Stimulated activated effector memory CD8-positive, alpha-beta T cell treated with anti-CD3 and anti-CD28 coated beads, Interleukin-12 subunit alpha, Interleukin-12 subunit beta, amount 100 ng/mL, for 72 hours (primary cell): ENCODE measurements at places on chromosomes 11 and 22.

DNA sequence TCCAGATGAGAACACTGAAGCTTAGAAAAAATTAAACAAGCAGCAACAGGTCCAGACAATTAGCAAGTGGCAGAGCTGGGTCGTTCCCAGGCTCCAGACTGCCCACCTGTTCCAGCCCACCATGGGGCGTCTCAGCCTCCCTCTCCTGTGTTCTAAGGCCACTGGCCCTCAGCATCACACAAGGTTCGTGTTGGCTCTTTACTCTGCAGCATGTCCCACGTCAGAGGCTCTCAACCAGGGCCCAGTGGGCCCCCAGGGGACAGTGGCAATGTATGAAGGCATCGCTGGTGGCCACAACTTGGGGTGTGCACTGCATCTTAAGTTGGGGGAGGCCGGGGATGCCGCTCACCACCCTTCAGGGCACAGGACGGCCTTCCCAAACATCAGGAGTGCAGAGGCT lies 6.2 kb downstream of the PDGFB start:
- no peak for DNase-seq

DNA sequence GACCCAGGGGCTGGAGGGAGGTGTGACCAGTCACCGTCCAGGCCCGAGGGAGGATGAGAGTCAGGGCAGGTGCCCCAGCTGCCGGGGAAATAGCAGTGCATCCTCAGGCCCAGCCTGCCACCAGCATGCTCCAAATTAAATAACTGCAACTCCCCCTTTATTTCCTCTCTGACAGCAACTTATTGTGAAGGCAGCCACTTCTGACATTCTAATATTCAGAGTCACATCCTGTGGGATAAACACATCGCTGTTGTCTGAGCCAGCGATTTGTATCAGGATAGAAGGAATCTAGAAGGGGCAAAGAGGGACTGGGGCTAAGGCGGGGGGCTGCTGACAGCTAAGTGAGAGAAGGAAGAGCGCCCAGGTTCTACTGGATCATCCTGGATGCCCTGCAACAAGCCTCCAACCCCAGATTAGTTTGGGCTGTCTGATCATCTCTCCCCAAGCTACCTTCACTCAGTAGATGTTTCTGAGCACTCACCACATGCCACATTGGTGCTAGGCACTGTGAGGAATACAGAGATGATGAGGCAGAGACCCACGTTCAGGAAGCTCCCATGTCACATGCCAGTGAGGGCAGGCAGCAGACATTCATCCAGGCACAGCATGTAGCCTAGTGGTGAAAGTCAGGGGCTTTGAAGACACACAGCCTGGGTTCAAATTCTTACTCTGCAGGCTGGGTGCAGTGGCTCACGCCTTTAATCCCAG lies 214.1 kb downstream of the BUD13 start:
- no peak for DNase-seq

DNA sequence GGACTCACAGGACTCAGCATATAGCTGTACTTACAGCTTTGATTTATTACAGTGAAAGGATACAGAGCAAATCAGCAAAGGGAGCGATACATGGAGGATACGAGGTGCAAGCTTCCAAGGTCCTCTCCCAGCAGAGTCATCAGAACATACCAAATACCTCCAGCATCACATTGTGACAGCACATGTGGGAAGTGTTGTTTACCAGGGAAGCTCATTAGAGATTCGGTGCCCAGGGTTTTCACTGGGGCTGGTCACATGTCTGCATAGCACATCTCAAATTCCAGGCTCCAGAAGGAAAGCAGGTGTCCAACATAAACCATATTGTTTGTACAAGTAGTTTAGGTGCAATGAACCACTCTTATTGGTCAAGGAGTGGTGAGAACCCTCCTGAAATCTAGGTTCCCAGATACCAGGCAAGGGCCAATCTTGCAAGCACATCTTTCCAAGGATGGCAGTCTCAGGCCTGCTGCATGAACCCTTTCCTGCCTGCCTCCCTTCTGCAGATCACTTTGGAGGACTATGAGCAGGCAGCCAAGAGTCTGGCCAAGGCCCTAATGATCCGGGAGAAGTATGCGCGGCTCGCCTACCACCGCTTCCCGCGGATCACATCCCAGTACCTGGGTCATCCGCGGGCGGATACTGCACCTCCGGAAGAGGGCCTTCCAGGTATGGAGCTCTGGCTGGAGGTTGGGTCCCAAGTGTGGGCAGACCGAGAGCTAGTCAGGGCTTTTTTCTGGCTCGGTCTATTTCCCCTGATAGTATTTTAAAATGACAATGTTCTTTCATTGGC lies 26.7 kb downstream of the AMPD3 start:
- DNase-seq: no peak

DNA sequence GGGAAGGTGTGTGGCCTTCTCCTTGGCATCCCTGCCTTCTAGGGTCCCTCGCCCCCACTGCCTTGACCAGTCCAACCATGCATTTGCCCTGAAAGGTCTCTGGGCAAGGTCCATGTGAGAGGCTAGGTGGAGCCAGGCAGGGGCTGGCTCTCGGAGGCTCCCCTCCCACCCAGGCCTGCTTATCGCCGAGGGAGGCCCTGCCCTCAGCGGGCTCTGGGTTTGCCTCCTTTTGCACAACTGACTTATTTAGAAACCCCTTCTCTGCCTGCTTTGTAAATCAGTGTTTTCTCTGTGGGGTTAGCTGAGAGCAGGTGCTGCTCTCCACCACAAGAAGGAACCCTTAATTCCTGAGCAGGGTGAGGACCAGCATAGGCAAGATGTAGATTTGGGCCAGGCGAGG lies 47.7 kb downstream of the CD82 start:
- DNase-seq: no peak

- no peak for DNase-seq
Measured at GRCh38 chr11:50379484-50379883, 346.8 kb downstream of the OR4C45 start.

GRCh38 chr11:20368438-20368837 lies 4.9 kb downstream of the HTATIP2 start:
- no peak for DNase-seq

GRCh38 chr22:45548991-45549761 lies 46.5 kb downstream of the FBLN1 start:
- DNase-seq: no peak

DNA sequence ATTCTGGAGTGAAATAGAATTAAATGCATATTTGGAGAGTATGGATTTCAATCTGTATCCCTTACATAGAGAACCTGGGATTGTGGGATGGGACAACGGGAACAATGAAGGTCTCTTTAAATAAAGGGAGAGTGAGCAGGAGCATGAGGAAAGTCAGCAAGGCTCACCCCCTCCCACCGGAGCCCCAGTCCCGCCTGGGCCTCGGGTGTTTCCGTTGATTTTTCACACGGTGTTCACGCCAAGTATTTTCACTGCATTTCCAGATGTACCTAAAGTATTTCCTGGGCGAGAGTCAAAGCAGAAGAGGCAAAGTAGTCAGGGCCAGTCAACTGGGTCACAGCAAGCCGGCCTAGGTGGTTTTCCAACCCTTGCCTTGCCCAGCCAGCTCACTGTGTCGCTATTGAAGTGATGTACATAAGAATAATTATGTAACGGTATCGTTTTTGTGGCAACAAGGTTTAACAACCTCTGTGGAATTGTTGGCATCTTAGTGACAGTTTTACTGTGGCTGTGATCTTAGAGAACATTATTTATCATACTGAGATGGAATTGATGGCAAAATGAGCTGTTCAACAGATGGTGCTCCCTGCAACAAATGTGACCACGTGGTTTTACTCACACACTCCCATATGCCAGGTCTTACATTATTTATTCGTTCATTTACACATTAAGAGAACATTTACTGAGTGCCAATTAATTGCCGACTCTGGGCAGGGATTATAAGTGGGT lies 177.3 kb downstream of the ADAMTS15 start:
- no peak for DNase-seq

DNA sequence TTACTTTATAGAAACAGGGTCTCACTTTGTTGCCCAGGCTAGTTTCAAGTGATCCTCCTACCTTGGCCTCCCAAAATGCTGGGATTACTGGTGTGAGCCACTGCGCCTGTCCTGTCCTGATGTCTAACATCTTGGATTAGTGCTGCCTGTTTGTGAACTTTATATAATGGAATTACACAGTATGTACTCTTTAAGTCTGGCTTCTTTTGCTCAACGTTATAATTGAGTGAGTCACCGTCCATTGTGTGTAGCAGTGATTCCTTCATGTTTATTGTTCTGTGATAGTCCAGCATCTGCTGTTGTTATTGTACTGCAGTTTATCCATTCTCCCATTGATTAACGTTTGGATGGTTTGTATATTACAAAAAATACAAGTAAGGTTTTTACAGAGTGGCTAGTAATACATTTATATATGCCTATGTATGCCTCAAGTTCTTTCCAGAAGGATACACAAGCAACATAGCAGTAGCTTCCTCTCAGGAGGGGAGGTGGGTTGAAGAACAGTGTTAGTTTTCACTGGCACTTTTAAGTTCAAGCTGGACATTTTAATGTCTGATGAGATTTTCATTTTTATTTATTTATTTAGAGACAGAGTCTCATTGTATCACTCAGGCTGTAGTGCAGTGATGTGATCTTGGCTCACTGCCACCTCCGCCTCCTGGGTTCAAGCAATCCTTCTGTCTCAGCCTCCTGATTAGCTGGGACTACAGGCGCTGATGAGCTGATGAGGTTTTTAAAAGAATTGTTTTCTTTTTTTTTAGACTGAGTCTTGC lies 25.2 kb upstream of the MICALL1 start:
- no peak for DNase-seq

- no peak for DNase-seq
Measured at GRCh38 chr11:99311870-99312269, 291.1 kb downstream of the CNTN5 start.

DNA sequence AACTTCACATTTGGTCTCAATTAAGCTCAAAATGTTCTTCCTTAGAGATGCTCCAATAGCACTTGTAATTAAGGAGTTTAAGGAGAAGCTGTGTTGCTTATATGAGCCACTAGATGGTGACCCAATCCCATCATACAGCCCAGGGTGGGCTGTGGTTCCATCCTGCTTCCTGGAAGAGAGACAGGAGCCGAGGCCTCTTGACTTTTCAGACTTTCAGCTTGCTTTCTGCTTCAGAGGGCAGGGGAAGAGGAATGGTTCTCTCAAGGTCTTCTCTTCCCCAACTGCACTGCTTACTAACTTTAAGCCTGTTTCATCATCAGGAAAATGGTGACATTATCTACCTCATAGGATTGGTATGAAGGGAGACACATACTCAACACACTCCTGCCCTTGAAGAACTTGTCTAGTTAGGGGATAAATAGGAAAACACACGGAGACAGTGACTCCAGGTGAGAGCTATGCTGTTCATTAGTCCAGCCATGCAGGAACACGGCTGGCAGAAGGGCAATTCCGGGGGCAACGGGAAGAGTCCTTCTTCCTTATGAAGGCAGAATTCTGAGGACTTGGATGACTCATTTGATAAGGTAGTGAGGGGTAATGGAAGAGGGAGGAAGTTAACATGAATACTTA lies 20.1 kb downstream of the TMEM218 start:
- no peak for DNase-seq

DNA sequence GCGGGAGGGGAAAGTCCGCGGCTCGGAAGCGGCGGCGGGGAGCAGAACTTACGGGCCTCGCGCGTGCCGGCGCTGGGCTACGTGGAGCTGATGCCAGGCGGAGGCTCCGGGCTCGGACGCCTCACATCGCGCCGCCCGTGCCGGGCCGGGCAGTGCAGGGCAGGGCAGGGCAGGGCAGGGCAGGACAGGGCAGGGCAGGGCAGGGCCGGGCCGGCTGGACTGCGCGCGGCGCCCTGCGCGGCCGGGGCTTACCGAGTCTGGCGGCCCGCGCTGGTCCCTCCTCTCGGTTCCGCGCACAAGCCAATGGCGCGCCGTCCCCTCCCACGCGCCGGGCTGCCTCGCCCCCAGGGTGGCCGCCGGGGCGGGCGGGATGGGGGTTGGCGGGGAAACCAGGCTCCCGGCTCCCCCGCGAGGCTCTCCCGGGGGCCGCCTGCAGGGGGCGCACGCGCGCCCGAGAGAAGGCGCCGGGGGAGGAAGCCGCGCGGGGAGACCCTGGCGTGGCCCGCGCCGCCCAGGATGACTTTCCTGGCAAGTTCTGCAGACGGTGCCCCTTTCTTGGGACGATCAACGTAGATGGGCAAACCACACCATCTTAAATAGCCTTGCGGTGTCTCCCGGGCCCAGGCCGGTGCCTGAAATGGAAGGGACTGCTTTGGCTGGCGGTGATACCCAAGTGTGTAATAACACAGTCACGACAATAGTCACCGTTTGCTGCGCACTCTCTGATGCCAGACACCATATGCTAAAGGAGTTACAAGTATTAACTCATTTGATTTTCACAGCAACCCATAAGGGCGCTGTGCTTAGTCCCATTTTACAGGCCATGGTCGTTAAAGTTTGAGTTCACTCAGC lies at the start of gene TP53I11:
TSS of gene TP53I11 (minus strand) at position 259 of the 852 bp plus-strand sequence. CDS start 12,548 bp downstream, outside the sequence.
- DNase-seq: peak; percentile 87
